ENCODE measurements at places on chromosomes 1 and 21. TPM values are rescaled to one million over a fixed set of nuclear protein-coding genes. Genes with fewer than 3 reads are reported as not detected.

The KIAA1614 gene
- not detected for total RNA-seq

The TFF2 gene
- total RNA-seq = 22.9 TPM

The PLEKHM2 gene
- total RNA-seq = 31.3 TPM

The ENSA gene
- 194 TPM for total RNA-seq

The CRYBG2 gene
- 16.1 TPM for total RNA-seq

The AIM2 gene
- not detected for total RNA-seq

The KCNC4 gene
- total RNA-seq = 1.6 TPM

GRCh38 chr1:236689713-236690569, 3.6 kb downstream of the ACTN2 start:
- DNase-seq = no peak

GRCh38 chr21:46622226-46622625, 13.2 kb upstream of the PRMT2 start:
- no peak for DNase-seq

GRCh38 chr1:70812442-70813109, 235.0 kb downstream of the PTGER3 start:
- DNase-seq = no peak

DNA sequence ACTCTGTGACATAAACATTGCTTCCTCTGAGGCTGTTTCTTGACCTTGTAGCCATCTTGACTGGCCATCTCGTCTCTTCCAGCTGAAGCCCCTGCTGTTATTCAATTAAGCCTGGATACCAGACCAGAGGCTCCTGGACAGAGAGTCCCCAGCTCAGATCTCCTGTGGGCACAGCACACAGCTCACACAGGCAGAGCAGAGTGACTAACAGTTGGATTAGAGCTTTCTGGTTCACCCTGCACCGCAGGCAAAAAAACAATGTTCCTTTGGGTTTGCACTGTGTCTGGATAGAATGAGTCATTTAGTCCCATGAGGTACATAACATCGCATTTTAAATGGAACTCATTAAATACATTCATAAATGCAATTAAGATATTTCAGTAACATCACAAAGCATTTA, 33.4 kb upstream of the USH2A start:
- DNase-seq = peak; percentile 97

DNA sequence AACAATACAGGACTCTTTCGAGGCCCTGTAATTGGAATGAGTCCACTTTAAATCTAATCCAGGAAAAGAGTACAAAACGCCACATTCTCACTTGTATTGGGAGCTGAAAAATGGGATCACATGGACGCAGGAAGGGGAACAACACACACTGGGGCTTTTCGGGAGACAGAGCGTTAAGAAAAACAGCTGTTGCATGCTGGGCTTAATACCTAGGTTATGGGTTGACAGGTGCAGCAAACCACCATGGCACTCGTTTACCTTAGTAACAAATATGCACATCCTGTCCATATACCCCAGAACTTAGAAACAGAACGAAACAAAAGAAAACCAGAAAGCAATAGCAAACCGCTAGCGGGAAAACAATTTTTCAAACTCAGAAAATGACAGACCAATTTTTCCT, 1532.7 kb upstream of the TPTE start:
- DNase-seq = no peak

DNA sequence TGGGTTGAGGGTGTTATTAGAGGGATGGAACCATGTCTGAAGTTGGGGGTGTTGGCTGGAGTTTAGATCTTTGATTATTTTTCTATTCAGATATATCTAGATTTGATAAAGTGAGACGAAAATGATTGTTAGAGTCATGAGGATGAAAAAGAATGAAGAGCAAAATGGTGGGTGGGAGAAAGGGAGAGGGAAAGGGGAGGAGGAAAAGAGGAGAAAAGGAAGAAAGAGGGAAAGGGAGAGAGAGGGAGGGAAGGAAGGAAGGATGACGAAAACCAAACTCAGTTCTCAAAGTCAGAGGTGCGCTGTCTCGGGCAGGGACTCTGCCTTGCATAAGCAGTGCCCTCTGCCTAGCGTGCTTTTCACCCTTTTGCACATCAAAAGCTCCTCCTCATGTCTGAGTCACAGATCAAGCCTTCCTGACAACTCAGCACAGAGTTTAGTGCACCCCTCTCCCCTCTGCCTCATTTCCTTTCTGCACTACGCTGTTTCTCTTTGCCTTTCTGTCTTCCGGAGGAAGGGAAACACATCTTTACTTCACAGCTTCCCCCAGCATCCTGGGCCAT, 225.8 kb upstream of the PROX1 start:
- DNase-seq = peak; percentile 73

DNA sequence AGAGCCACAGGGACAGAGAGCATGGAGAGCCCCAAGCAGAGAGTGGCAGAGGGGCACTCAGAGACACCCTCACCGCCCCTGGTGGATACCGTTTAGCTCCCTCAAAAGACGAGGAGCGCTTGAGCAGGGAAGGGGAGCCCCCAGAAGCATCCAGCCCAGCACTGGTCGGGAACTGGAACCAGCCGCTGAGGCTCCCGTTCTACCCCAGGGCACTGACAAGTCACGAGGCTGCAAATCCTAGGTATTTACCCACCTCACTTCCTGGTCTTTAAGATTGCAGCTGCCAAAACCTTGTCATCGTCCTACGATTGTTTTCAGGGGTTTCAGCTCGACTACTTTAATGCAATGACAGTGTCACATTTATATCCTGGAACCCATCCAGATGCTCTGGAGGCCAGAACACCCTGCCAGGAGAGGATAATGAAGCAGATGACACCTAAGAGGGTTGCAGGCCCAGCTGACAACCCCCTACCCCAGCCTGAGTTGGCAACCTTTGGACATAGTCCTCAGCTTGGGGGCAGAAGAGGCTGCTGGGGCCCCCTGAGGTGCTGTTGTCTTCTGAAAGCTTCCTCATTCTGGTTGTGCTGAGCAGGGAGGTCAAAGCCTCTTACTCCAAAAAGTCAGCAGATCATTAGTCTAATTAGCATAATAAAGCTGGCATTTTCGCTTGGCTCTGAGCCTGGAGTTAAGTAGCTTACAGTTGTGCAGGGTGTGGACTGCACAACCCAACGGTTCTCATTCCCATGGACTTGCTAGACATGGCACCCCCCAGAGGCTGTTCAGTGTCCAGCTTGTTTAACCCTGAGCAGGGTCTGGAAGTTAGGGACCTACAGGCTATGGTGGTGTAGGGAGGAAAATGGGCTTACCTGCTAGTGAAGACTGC, 20.6 kb upstream of the BACE2 start:
- no peak for DNase-seq

DNA sequence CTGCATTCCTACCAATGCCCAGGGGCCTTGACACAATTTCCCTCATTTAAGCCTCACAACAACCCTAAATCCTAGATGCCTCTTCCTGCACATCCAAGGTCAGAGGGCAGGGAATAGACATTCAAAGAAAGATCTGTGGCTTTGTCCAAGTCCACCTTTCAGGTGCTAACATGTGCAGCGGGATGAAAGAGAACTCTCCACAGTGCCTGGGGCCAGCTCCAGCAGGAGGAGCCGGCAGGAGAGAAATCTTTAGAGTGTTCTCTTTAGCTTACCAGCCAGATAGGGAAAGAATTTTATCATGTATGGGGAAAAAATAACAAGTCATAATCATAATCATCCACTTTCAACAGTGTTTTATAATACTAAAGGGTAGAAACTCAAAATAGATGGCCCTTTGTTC, 319.7 kb downstream of the MATN1 start:
- DNase-seq = no peak

GRCh38 chr21:40625991-40626390, 221.0 kb downstream of the DSCAM start:
- no peak for DNase-seq

DNA sequence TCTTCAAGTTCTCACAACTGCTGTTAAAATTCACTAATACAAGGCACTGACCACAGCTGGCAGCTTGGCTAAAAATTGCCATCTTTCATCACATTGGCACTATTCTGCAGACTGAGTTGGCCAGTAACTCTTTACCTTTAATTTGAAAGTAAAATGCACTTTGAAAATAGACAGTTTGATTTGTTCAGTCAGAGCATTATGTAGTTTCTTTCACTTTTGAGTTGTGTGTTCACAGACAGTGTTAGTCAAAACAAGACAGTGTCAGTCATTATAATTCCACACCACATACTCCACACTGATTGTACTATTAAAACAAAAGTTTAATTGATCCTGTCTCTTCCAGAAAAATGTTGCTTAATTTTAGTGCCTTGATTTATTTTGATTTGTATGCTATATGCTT, 160.7 kb downstream of the SDCCAG8 start:
- no peak for DNase-seq

DNA sequence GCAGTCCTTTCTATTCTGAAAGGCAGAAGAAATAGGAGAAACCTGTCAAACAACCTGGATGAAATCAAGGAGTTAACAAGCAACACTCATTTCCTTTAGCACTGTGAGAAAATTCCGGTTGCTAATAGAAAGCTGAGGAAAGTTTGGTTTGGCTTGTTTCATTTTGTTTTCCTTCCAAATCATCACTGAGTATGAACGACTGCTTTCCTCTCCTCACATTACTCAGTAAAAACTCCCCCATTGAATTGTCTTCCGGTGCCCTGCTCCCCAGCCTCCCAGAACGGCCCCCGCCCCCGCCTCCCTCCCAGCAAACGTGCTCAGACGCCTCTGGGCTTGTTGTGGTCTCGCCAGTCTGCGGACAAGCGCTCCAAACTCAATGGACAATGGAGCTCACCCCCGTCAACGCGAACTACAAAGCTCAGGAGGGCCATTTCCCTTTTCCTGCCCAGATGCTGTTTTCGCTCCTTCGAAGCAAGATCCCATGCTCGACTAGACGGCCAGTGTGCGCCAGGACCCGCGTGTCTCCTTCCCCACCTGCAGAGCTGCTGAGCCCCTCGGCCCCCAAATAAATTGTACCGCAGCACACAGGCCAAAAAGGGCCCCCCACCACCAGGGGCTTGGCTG, 747 bp downstream of the STX6 start:
- peak; percentile 83 for DNase-seq

DNA sequence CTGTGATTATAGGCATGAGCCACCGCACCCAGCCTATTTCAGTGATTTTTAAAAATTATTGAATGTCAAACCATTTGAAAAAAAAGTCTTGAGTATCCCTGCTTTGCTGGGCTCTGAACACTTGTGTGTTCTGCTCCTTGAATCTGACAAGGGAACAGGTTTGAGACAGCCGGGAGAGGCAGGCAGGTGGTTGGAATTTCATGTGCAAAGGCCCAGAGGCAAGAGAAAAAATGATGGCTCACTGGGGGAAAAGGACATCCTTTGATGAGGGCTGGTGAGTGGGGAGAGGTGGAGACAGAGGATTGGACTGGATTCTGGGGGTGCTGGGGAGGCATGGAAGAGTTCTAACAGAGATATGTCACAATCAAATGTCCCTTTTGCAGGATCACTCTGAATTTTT, 13.1 kb upstream of the WASF2 start:
- no peak for DNase-seq

GRCh38 chr1:211531194-211532087, 39.5 kb upstream of the RD3 start:
- no peak for DNase-seq

- no peak for DNase-seq
Observed at GRCh38 chr1:201518071-201518470, 11.1 kb upstream of the CSRP1 start.

- DNase-seq = no peak
Observed at GRCh38 chr1:204775546-204775945, 90.0 kb upstream of the LRRN2 start.

DNA sequence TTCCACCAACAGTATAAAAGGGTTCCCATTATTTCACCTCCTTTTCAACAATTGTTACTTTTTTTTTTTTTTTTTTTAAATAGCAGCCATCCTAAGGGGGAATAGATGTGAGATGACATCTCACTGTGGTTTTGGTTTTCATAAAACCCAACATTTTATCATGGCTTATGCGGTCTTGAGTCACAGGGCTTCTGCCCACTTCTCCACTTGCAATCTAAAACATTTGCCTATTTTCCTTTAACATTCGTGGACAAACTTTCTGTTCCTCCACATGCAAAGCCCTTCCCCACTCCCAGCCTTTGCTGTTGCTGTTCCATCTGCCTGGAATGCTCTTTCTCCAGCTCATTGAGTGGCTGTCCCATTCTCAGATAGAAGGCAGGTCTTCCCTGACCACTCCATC, 239.7 kb upstream of the KCNK2 start:
- DNase-seq = peak; percentile 78

GRCh38 chr1:182229921-182230491, 161.6 kb downstream of the GLUL start:
- DNase-seq = no peak

- no peak for DNase-seq
Observed at GRCh38 chr1:57883642-57883995, 459.8 kb upstream of the DAB1 start.

DNA sequence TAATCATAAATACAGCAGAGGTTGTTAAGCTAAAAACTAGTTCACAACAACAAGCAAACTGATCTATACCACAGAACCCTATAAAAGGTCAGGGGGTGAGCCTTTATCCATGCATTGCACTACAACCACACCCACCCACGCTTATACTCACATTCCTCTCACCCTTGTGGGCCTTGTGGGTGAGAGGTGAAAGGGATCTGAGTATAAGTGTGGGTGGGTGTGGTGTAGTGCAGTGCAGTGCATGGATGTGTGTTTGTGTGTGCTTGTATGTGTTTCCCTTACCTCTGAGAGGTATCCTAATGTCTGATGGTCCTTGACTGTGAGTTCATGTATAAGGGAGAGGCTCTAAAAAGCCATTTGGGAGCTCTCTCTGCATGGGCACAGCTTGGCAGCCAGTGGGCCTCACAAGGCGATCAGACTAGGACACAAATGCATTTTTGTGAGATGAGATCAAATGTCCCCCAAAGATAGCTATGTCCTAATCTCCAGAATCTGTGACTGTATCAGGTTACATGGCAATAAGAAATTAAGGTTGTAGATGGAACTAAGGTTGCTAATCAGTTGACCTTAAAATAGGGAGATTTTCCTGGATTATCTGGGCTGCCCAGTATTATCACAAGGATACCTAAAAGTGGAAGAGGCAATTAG, 95.5 kb upstream of the DPT start:
- no peak for DNase-seq

GRCh38 chr1:105243411-105243810, 1493.7 kb downstream of the AMY1C start:
- DNase-seq = no peak

DNA sequence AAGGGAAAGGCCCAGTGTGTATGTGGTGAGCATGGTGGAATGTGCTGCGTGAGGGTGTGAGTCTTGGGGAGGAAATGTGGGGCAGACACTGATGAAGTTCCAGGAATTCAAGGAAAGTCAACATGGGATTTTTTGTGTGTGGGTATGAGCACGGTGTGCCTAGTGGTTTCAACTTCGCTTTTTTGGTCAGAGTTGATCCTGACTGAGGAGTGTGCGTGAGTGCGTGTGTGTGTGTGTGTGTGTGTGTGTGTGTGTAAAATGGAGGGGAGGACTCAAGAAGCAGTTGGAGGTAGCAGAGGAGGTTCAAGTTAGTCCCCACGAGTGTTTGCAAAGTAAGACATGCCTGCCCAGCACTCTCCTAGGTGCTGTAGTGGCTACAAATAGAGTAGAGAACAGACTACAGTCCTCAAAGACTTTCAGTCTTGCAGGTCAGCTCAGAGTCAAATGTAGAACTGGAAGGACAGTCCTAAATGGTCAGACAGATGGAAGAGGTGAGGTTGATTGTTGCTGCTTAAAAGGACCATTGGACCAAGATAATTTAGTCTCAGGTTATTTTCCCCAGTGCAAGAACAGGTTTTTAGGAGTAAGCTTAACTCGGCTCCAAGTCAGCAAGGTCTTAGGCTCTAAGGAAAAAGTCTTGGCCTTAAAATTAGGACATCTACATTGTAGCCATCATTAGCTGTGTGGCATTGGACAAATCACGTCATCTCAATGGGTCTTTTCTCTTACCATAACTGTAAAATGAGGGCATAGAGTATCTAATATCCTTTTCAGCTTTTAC, 25.0 kb downstream of the SLAMF1 start:
- no peak for DNase-seq

- peak; percentile 63 for DNase-seq
Observed at GRCh38 chr1:165397944-165398343, 41.4 kb upstream of the LMX1A start.

Data from PC-3 (cell line).